ENCODE measurements at places on chromosomes 13 and 19.

DNA sequence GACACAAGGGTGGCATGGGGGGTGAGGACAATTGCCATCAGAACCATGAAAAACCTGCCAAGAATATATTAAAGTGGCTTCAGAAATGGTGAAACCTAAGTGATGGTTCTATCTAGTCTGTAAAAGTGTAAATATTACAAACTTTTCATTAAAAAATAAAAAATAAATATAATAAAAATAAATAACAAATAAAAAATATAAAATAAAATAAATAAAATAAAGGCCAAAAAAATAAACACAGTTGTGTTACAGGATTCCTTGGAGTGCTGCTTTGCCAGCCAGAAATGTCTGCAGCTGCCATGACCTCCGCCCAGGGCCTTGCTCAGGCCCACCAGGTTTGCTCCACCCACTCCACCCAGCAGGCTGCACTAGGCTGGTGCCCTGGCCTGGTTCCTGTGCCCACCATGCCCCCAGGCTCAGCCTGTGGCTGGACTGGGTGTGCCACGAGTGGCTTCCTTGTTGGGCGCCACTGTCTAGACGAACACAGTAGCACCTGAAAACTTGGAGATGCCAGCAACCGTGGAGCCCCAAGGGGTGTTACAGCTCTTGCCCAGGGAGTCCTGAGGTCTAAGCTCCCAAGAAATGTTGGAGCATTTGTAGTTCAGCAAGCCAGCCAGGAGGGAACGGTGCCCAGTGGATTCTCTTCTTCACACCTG, 20.9 kb downstream of the CCDC70 start:
- no peak for DNase-seq

DNA sequence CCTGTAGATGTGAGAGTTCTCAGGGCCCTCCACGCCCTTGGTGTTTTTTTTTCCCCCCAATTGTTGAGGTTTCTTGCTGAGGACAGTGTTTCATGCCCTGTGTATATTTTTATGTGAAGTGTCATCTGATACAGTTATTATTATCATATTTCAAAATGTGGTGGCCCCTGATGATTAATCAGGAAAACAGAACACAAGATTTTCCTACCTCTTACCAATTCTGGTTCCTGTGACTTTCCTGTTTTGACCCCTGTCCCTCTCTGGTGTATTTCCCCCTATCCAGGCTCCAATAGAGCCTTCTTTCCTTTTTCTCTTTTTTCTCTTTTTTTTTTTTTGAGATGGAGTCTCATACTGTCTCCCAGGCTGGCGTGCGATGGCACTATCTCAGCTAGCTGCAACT, 642 bp downstream of the PSG8 start:
- no peak for DNase-seq

DNA sequence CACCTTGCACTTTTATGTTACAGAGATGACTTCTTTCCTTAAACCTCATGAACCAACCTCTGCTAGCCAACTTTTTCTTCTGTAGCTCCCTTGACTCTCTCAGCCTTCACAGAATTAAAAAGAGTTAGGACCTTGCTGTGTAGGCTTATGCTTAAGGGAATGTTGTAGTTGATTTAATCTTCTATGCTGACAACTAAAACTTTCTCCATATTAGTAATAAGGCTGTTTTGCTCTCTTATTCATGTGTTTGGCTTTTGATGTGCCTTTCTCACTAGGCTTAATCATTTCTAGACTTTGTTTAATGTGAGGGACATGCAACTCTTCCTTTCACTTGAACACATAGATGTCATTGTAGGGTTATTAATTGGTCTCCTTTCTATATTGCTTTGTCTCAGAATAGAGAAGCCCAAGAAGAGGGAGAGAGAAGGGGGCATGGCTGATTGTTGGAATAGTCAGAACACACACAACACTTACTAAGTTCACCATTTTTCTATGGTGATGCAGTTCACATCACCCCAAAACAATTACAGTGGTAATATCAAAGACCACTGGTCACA, 509.5 kb downstream of the UQCRFS1 start:
- no peak for DNase-seq

GRCh38 chr13:43831088-43831487, 44.3 kb upstream of the ENOX1 start:
- DNase-seq, result no peak

DNA sequence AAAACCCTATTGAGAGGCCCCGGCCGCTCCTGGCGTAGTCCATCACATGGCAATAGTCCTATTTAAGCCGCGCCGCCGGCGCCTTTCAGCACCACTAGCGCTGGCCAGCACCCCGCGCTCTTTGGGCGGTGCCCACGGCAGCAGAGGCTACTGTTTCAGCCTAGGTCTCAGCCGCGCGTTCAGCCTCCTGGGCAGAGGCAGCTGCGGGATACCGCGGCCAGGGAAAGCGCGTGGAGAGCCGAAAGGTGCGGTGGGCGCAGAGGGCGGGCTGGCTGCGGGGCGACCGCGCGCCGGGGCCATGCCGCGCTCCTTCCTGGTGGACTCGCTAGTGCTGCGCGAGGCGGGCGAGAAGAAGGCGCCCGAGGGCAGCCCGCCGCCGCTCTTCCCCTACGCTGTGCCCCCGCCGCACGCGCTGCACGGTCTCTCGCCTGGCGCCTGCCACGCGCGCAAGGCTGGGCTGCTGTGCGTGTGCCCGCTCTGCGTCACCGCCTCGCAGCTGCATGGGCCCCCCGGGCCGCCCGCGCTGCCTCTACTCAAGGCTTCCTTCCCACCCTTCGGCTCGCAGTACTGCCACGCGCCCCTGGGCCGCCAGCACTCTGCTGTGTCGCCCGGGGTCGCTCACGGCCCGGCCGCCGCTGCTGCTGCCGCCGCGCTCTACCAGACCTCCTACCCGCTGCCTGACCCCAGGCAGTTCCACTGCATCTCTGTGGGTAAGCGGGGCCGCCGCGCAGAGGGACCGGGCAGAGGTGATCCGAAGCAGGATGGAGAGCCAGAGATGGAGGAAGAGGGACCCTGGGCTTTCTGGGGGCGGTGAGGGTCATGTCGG, at the start of gene GSX1:
GSX1 (plus strand) TSS at position 91 of the 826 bp plus-strand sequence; CDS start at position 299, 208 bp downstream.
- peak; percentile 75 for DNase-seq

- DNase-seq, result no peak
Observed at GRCh38 chr13:45292176-45292575, 48.8 kb downstream of the TPT1 start.

DNA sequence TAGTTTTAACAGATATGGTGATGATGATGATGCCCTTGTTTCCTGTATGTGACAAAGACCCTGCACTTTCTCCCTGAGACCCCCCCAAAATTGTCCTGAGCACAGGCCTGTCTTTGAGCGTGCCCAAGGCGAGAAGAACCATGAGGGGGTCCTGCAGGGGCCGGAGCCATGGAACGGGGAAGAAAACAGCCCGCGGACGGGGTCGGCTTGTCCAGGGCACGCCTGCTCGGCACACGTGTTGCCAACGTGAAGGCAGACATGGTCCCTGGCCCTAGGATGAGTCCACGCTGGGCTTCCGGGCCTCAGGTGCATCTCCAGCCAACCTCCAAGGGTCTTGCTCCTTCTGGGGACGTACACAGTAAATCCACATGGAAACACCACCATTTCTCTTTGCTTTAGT, 90.8 kb downstream of the SLC7A1 start:
- no peak for DNase-seq

DNA sequence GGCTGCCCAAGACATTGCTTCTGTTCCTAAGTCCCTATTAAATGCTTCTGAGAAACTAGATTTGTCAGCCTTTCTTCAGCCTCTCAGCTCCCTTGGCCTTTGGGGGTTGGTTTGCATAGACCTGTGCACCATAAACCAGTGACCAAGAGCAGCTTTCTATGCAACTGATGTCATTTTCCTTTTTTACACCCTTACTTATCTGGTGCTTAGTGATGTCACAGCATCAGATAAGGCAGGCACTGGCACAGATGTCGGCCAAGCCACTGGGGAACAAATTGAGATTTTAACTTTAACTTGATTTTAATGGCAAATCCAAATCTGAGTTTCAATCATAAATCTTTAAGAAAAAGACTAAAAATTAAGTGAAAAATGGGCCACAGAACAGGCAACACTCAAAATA, 59.8 kb downstream of the RUBCNL start:
- no peak for DNase-seq

Data from left cardiac atrium (tissue), 4 donors.